ENCODE measurements at places on chromosomes 13 and 19.

- DNase-seq = peak; percentile 64
Observed at GRCh38 chr19:46728208-46728607, 11.3 kb upstream of the PRKD2 start.

GRCh38 chr13:97425590-97425989 lies 8.4 kb upstream of the RAP2A start:
- DNase-seq = no peak

DNA sequence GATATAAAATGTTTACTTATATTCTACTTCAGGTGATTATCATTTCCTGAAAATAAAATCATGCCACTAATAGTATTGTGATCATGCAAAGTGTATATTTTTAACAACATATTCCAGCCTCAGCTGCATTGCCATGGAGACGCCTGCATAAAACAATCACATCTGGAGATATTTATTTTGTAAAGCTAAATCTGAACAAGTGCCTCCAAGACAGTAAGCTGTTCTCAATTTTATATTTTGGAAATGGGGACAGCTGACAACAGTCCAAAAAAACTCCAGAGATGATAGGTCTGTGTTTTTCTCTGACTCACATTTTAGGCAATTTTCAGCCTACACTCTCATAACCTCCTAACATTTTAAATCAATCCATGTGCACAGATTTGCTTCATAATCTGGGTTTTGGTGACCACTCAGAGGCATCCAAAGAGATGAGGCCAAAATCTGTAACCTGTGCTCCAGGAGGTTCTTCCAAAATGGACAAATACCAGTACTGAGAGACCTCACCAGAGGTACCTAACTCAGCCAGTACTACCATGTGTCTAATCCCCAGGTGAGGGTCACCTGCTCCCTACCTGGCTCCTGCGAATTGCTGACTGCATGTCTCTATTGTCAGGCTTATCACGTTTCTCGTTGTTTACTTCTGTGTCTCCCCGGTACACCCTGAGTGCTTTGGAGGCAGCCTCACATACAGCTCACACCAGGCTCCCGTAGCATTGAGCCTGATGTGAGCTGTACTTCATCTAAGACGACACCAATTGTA lies 62.7 kb downstream of the COL4A1 start:
- DNase-seq = no peak

GRCh38 chr13:79799059-79799867 lies 318.3 kb downstream of the NDFIP2 start:
- DNase-seq = no peak

DNA sequence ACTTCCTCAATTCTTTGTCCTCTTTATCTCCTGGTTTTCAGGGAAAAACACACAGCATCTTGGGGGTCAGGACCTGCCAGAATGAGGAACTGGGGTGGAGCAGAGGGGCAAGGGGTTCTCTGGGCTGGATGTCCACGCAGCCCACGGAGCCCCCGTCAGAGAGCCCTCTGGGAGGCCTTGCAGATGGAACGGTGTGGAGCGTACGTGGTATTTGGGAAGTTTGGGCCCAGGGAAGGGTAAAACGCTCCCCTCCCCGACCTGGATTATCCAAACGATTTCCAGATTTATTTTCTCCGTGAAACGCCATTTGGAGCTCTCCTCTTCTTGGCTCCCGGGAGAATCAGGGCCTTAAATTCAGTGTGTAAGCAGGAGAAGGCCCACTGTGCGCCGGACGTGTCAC lies 51.7 kb upstream of the ZNF536 start:
- no peak for DNase-seq
